ENCODE measurements at places on chromosomes 2 and 18.
A peak's percentile ranks its signal among the peaks of the same experiment; 100 is the strongest.

GRCh38 chr18:21331065-21331464, 89.0 kb downstream of the GREB1L start:
- DNase-seq: no peak

- no peak for DNase-seq
These were observed 38.2 kb upstream of the ASNSD1 start for GRCh38 chr2:189623049-189623448.

DNA sequence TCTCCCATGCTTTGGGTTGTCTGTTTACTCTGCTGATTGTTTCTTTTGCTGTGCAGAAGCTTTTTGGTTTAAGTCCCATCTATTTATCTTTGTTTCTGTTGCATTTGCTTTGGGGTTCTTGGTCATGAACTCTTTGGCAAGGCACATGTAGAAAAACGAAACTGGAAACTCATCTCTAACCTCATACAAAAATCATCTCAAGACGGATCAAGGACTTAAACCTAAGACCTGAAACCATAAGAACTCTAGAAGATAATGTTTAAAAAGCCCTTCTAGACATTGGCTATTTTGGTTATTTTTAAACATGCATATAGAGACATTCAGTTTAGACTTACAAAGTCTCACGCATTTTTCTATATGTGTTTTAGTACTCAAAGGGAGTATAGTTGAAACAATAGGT, 1164.3 kb upstream of the GYPC start:
- no peak for DNase-seq

GRCh38 chr2:67416136-67416535, 19.0 kb downstream of the ETAA1 start:
- DNase-seq: no peak

DNA sequence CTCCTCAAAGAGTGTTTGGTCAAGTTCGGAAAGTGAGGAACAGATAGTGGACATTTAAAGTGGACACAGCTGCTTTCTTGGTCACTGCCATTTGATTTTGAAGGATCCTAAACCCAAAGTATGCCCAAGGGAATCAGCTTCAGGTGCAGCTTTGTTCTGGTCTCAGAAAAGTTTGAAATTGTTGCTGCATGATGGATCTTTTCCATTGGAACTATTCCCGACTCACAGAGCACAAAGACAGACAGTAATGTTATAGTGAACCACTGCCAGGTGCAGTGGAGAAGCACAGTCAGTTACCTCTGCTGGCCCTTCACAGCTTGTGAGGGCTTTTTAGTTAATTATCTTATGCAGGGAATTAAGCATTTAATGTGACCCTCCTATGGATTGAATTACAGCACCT, 301.7 kb downstream of the PHLPP1 start:
- DNase-seq: no peak

GRCh38 chr2:135773917-135774316, 32.3 kb downstream of the UBXN4 start:
- DNase-seq: no peak

GRCh38 chr18:45336448-45336847, 278.8 kb upstream of the SLC14A2 start:
- DNase-seq: no peak

- peak; percentile 39 for DNase-seq
These were observed 54.5 kb downstream of the SCN2A start for GRCh38 chr2:165293440-165294420.

Measured in CMK (cell line).